ENCODE measurements at places on chromosomes 4 and X.

DNA sequence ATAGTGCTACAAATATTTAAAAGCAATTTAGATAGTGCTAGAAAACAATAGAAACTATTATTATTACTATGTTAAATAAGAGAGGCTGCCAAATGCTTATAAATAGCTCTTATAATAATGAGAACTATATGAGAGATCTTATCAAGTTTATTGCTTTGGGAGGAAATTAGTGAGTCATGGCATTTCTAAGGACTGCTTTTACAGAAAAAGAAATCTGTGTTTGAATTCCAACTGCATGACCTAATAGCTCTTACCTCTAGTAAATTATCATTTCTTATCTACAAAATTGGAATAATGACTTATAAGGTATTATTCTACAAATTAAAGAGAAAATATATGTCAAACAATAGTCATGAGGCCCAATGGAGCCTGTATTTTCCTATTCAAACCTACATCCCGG is 177.2 kb downstream of the GABRG1 start:
- no peak for DNase-seq

- DNase-seq: no peak
These were observed 171.8 kb upstream of the PACRGL start for GRCh38 chr4:20528508-20528907.

DNA sequence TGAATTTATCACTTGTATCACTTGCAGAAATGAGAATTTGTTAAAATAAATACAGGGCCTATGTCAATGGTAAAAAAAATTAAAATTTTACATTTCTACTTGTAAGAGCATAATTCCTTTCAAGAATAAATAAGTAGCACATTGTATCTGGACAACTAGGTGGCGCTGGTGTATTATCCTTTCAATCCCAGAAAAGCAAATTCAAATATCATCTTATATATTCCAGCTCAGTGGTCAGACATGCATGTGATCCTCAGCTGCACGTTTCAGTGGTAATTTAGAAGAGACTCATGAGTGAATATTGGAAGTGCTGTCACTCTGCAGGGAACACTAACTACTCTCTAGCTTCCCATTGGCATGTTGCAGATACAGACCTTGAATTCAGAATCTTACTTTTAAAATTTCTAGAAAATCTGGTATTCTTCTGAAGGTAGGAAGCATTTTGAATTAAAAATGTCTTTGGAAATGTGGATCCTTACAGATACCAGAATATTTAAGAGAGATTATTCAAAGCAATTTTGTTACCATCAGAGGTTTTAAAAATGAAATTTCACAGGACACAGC is 1414.7 kb upstream of the TENM3 start:
- DNase-seq: peak; percentile 87

GRCh38 chrX:151552743-151553142 is 10.7 kb upstream of the PASD1 start:
- no peak for DNase-seq

DNA sequence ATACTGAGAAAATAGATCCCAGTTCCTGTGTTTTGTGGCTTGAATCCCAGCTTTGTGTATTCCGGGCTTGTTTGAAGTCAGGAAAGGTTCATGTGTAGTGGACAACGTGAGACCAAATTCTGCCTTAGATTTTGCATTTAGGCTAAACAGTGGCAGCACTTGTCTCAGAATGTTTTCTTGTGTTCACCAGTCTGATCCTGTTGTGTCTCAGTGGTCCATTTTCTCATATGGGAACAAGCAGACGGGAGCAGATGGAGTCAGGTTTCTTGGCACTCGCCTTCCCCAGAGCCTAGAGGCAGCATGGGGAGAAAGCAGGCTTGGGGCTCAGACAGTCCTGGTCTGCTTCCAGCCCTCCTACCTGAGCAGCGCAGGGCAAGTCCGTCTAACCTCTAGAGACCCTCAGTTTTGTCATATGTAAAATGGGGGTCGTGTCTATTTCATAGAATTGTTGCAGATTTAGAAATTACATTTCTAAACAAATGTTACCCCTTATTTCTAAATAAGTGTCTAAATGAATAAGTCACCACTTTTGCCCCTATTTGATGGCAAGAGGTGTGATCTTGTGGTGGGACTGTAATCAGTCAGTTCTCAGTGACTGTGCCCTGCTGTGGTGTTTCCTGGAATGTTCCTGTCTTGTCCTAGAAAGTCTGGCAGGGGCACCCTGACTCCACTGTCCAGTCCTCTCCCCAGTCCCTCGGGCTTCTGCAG is 28.3 kb upstream of the MSANTD1 start:
- DNase-seq: peak; percentile 73

GRCh38 chr4:173242466-173243250 is 74.0 kb downstream of the GALNT7 start:
- no peak for DNase-seq

GRCh38 chr4:55397126-55397436 is 1.3 kb downstream of the TMEM165 start:
- DNase-seq: no peak

- DNase-seq: no peak
These were observed 36.3 kb upstream of the RBPJ start for GRCh38 chr4:26284536-26284935.

DNA sequence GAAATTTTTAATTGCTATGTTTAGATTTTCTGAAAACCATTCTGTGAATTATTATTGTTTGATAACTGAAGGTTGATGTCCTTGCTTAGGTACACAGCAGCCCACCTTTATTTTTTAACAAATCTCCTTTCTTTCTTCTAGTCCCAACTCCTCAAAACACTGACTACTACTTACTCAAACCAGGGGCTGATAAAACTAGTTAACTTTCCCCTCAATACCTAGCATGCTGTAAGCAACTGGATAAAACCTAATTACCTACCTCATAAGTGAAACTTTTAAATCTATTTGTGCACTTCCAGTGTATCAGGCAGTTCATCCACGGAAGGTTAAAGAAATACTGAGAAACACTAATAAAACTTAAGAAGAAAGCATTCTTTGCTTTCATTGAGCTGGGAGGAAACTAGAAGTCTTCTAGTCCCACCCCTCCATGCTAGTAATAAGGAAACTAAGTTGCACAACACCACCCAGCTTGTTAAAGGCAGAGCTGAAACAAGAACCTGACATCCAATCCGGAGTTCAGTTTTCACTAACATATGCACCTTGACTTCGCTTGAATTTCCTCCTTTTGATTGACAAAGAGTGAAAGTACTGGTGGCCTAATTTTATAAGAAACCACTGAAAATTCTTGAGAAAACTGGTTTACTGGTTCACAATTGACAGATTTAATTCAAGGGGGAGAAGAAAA is 180.2 kb upstream of the TET2 start:
- DNase-seq: peak; percentile 26

DNA sequence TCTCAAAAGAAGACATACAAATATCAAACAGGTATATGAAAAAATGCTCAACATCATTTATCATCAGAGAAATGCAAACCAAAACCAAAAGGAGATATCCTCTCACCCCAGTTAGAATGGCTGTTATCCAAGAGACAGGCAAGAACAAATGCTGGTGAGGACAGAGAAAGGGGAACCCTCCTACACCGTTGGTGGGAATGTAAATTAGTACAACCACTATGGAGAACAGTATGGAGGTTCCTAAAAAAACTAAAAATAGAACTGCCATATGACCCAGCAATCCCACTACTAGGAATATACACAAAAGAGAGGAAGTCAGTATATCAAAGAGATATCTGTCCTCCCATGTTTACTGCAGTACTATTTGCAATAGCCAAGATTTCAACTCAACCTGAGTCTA is 83.5 kb downstream of the CDS1 start:
- no peak for DNase-seq

GRCh38 chr4:129926936-129927335 is 831.0 kb downstream of the C4orf33 start:
- DNase-seq: peak; percentile 12

DNA sequence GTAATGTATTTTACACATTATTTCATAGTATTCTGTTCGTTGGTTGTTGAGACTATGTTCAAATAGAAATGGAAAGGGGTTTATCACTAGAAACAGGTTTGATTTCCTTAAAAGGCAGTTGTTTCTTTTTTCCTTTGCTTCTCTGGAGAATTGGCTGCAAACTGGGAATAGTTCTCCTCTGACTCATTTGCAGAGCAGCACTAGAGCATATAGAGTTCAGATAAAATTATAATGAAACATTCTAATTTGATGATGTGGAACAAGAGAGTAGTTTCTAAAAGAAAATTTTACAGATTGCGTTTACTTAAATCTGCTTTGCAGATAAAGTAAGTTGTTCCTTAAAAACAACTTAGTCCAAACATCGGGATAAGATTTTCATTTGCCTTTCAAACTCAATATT is 29.7 kb downstream of the SYNPO2 start:
- peak; percentile 62 for DNase-seq

- DNase-seq: peak; percentile 37
These were observed 182.6 kb downstream of the GABRB1 start for GRCh38 chr4:47213971-47214370.

DNA sequence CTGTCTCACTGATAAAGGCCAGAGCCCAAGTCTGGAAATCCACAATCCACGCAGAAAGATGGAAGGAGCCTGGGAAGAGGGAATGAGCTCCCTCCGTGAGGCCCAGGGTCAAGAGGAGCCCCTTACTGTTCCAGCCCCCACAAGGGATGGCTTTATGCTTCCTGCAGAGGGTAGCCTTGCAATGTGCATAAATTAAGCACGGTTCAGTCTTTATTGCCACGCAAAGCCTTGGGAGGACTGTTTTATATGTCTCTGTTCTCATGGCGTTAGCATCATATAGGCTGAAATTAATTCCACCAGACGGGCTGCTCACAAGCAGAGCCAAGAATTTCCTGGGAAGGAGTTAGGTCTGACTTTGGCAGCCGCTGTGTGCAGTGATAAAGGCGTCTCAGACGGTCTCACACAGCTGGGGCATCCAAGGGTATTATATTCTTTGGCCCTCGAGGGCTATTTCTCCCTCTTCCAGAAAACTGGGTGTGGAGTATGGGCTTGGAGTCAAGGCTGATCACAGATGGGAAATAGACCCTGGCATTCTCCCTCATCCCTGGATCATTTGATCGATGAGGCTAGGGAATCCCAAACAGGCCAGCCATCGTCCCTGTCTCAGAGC is 38.5 kb downstream of the CYTL1 start:
- peak; percentile 74 for DNase-seq

DNA sequence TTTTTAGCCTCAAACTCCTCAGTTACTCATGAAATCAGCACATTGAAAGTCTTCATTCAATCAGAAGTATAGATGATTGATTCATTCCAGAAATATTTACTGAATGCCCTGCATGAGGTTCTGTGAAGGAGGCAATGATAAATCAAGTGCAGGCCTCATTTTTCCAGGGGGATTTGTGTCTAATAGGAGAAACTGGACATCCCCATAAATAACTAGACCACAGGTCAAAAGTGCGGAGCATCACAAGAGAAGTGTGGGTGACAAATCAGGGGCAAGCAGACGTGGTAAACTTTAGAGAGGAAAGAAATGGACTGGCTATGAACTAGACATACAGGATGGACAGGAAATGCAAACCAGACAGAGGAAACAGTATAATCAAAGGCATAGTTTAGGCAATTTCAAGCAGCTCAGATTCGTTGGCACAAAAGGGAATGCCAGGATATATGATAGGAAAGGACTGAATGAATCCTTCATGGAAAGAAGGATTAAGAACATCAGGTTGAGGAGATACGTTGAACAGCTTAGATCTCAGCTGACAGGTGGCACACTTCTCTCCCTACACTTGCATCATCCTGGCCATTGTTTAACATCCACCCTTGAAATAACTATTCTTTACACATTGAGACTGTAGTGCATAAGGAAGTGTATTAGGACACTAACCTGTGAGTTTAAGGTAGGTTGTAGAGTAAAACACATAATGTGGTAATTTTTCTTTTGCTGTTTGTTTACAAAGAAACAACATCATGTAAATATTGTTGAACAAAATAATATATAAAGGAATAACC is 69.6 kb upstream of the RASGEF1B start:
- DNase-seq: no peak

DNA sequence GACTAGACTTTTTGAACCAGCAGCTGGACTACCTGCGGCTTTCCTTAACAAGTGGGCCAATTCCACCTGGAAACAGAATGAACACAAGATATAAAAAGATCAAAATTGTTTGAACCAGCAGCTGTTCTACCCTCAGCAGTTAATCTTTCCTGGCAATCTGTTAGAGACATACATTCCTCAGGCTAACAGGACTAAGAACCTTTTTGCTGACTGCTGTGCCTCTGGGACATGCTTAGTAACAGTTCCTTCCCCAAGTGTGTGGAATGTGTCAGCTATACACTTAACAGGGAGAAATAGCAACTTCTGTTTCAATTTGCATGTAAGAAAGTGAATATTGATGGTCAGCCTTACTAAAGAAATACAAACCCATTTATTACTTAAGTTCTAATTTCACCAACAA is 554.4 kb downstream of the ARAP2 start:
- peak; percentile 18 for DNase-seq

GRCh38 chrX:112967903-112968302 is 127.3 kb upstream of the AMOT start:
- no peak for DNase-seq

GRCh38 chrX:114363346-114363745 is 220.5 kb upstream of the HTR2C start:
- DNase-seq: no peak

DNA sequence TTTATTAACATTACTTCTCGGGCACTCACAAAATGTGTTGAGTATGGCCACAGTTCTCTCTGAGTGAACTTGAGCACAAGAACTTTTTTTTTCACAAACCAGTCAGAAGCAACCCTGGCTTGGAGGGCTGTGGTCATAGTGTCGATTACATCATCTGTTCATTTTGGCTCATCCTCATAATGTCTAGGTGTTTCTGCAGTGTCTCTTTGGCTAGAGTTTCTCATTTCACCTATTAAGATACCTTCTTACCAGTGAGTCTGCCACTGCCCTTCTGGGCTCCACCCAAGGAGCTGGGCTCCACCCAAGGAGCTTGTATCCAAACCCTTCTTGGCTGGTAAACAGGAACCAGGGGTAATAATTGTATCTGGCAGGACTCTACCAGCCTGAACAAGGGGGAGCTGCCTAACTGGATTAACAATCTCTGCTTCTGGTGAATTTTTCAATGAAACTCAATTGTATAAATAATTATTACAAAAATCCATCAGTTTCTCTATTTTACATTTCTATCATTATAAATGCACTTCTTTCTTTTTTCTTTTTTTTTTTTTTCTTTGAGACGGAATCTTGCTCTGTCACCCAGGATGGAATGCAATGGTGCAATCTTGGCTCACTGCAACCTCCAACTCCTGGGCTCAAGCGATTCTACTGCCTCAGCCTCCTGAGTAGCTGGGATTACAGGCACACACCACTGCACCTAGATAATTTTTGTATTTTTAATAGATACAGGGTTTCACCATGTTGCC is 667.7 kb upstream of the SLIT2 start:
- no peak for DNase-seq

GRCh38 chr4:184668511-184669114 is 19.1 kb downstream of the PRIMPOL start:
- no peak for DNase-seq
